ENCODE measurements at places on chromosomes 1 and 21. TPM values are rescaled to one million over a fixed set of nuclear protein-coding genes. Genes with fewer than 3 reads are reported as not detected.
A peak's percentile ranks its signal among the peaks of the same experiment; 100 is the strongest.

DNA sequence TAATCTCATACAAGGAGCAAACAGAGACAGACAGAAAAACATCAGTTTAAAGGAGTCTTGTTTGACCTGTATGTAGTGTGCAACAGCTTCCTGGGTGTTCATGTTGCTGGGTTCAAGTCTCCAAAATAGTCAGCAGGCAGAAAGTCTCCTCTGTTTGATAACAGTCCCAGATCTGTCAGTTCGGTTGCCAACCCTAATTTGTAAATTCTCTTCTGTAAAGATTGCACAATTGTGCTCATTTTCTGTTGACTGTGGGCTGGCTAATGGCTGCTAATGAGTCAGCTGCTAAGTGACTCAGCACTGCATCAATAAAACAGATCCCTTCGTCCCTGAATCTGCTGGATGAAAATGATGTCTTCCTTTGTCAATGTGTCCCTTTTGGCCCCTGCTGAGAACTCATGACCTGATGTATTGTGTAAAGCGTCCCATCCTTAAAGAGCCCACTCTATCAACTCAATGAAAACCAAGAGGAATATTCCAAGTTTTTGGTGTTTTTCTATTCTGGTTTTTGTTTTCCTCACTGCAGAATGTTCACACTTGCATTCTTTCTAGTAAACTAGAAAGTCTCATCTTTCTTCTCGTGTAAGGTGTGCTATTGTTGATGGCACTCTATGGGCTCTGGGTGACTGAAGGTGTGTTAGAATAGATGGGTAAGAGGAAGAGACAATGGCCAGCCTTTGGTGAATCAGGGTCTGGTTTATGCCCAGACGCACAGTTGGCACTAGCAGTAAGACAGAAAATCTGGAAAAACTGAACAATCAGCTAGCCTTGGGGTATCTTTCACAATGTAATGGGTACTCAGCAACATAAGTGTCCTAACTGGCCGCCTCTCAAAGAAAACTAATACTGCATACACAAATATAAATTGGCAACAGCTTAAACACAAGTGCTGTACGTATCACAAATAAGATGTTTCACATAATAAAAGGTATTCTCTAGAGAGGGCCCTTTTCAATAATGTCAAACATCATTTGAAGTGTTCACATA lies 75.1 kb upstream of the SIPA1L2 start:
- peak; percentile 75 for DNase-seq

- no peak for DNase-seq
Observed at GRCh38 chr1:170599033-170599432, 64.9 kb upstream of the PRRX1 start.

HECTD3 gene
- 32.3 TPM for polyA plus RNA-seq

TTC22 gene
- polyA plus RNA-seq = 3.2 TPM

DNAJC6 gene
- 3.0 TPM for polyA plus RNA-seq

DNA sequence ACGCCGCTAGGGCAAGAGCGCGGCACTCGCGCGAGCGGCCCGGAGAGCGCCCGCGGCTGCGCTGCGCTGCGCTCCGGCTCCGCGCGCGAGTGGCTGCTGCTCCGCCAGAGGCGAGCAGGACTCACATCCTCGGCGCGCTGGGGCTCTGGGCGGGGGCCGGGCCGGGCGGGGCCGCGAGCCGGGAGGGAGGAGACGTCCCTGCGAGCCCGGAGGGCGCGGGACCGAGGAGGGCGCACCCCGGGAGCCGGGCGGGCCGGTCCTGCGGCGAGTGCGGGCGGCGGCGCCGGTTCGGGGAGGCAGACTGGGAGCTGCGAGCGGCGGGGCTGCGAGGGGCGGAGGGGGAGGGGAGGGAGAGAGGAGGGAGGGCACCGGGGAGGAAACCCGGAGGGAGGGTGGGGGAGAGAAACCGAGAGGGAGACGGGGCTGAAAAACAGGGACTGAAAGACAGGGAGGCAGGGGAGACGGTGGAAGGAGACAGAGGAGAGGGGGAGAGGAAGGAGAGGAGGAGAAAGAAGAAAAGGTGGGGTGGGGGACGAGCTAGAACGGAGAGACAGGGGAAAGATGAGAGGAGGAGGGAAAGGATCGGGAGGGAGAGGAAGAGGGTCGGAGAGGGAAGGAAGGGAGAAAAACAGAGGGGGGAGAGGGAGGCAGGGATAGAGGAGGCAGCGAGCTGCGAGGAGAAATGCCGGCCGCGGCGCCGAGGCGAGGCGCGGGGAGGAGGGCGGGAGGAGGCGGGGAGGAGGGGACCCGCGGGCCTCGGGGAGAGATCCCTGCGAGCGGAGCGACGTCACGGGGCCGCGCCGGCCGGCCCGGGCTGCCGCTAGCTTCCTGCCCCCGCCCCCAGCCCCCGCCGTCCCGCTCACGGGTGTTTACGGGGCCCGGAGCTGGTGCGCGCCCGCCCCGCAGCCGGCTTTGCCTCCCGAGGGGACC lies at the start of gene CAMK2N1:
Gene CAMK2N1, minus strand, starts transcription at position 684 of the 930 bp plus-strand sequence. CDS start 831 bp downstream, outside the sequence.
- no peak for DNase-seq

- DNase-seq = no peak
Observed at GRCh38 chr21:45996311-45997204, 15.0 kb downstream of the COL6A1 start.

GRCh38 chr1:81231729-81232038 lies 569.0 kb upstream of the ADGRL2 start:
- no peak for DNase-seq

GRCh38 chr1:59434336-59434735 lies 137.4 kb downstream of the FGGY start:
- no peak for DNase-seq

- no peak for DNase-seq
Observed at GRCh38 chr1:184811439-184812111, 56.9 kb upstream of the EDEM3 start.

- DNase-seq = no peak
Observed at GRCh38 chr1:55938376-55938850, 641.0 kb downstream of the PLPP3 start.

GRCh38 chr1:70517444-70517843 lies 106.4 kb downstream of the CTH start:
- no peak for DNase-seq

- peak; percentile 48 for DNase-seq
Observed at GRCh38 chr1:58432851-58433668, 113.5 kb downstream of the OMA1 start.

DNA sequence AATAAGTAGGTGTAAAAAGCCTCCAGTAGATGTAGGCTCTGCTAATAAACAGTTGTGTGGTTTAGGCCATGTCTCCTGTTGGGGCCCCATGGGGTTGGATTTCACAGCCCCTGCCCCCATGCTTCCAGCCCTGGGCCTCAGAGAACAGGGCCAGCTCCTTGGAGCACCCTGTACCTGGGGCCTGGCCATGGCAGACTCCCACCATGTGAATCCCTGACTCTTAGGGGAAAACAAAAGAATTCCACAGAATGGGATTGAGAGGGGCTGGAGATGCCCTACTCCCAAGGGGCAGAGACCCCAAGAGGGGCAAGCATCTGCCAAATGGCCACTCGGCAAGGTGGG lies 11.5 kb downstream of the LRP8 start:
- DNase-seq = no peak

PGLYRP3 gene
- not detected for polyA plus RNA-seq

- peak; percentile 11 for DNase-seq
Observed at GRCh38 chr21:34074283-34075090, 1.1 kb downstream of the MRPS6 start.

NECTIN4 gene
- 11.9 TPM for polyA plus RNA-seq

TNN gene
- polyA plus RNA-seq = 1.4 TPM

- DNase-seq = no peak
Observed at GRCh38 chr1:12275370-12275769, 45.5 kb downstream of the VPS13D start.

NPHS2 gene
- polyA plus RNA-seq = not detected

GRCh38 chr1:175188936-175189335 lies 3.6 kb downstream of the KIAA0040 start:
- DNase-seq = no peak

DNA sequence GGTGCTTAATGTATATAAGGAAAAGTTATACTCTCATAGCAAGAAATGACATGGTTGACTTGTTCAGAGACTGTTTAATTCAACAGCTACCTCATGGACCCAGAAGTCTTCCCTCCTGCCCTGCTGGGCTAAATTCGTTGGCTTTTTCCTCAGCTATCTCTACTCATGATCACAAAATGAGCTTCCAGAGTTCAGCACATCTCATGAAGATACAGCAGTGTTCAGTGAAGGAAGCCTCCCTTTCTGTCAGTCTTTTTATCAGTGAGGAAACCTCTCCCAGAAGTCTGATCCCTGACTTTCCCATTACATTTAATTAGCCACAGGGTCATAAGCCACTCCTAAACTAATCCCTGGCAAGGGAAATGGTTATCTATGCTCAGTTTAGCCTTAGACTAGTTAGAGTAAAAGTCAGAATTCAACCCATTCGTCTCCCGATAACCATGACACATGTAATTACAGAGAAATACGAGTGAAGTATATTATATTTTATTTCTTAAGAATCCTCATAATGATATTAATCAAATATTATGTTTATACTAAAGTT lies 97.5 kb downstream of the DENND1B start:
- no peak for DNase-seq

GRCh38 chr21:17466166-17466565 lies 46.7 kb upstream of the CXADR start:
- DNase-seq = no peak

GRCh38 chr1:151282883-151283725 lies 1.0 kb downstream of the ZNF687 start:
- DNase-seq = peak; percentile 32

DNA sequence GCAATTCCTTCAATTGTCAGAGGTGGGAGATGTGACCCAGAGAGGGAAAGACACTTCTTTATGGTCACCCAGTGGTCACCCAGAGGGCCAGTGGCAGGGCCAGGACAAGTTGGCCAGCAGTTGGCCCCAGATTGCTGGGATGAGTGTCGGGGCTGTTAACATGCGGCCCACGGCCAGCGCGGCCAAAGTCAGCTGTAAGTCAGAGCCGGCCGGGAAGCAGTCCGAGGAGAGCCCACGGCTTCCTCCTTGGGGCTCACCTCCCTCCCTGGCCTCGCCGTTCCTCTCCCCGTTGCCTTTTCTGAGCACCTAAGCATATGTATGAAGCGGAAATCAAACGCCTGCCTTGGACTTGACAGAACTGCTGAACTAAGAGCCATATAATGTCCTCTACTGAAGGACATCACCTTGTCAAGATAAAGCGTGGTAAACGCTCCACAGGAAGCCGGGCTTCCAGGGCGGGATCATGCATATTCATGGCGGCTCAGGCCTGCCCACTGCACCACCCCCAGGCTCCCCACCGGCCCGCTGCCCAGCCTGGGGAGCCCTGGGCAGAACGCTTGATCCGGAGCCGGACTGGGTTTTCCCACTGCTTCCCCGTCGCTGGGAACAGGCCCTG lies 245.4 kb upstream of the POU3F1 start:
- no peak for DNase-seq

PDC gene
- 0.35 TPM for polyA plus RNA-seq

C1orf21 gene
- polyA plus RNA-seq = 51.4 TPM

DNA sequence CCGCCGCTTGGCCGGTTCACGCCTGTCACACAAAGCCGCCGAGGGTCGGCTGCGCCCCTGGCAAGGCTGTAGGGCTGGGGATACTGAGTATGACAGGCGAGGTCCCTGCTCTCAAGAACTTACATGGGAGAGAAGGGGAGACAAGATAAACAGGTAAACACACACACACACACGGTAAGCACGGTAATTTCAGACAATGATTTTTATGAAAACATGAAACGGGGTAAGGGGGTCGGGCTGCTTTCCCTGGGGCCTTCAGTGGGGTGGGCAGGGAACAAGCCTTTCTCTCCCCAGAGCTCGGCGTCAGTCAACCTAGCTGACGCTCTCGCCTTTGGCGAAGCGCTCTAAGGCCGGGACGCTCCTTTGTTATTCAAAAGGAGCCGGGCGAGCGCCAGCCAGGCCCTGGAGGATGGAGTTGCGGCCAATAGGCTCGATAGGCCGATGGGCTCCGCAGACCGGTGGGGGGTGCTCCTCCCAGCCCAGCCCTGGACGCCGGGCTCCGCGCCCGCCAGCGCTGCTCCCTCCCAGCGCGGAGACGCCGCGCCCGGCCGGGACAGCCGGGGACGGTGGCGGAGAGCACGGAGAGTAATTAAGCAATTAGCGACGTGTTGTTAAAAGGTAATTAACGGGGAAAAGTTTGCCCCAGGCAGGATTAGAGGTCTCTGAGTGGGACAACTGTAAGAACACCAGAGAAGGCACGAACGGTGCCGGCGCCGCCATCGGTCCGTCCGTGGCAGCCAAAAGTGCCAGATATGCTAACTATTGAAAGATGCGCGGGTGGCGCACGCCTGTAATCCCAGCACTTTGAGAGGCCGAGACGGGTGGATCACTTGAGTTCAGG lies 950 bp upstream of the INKA2 start:
- DNase-seq = peak; percentile 44

DNA sequence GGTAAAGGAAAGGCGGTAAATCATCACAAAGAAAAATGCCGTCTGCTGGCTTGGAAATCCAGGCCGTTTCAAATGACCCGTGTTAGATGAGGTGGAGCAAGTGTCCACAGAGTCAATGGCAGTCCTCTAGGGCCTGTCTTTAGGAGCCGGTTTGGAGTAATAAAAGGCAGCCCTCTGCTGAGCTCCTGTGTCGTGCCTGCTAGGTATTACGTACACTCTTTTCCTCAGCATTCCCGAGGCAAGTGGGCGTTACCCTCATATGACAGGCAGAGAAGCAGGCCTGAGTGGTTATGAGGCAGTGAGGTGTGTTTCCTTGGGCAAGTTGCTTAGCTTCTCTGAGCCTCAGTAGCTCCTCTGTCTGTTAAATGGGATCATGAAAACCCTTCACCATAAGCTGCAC lies 7.7 kb downstream of the NENF start:
- no peak for DNase-seq

GRCh38 chr1:245742896-245743295 lies 588.1 kb downstream of the KIF26B start:
- DNase-seq = no peak

- DNase-seq = no peak
Observed at GRCh38 chr1:225817611-225818061, 7.7 kb downstream of the EPHX1 start.

DMRTA2 gene
- polyA plus RNA-seq = not detected

DNA sequence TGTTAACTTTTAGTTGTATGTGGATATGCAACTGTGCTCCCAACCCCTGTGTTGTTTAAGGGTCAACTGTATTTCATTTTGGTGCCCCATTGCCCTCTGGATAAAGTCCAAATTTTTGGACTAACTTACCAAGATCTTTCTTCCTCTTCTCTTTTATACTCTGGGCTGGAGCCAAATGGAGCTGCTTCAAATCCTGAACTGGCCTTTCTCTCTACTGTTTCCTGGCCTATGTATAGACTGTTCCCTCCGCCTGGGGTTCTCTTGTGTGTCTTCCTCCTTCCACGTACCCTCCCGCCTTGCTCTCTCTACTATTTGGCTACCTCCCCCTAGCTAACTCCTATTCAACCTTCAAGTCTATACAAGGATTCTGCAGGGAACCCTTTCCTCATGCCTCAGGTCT lies 8.4 kb upstream of the CDC14A start:
- no peak for DNase-seq

DNA sequence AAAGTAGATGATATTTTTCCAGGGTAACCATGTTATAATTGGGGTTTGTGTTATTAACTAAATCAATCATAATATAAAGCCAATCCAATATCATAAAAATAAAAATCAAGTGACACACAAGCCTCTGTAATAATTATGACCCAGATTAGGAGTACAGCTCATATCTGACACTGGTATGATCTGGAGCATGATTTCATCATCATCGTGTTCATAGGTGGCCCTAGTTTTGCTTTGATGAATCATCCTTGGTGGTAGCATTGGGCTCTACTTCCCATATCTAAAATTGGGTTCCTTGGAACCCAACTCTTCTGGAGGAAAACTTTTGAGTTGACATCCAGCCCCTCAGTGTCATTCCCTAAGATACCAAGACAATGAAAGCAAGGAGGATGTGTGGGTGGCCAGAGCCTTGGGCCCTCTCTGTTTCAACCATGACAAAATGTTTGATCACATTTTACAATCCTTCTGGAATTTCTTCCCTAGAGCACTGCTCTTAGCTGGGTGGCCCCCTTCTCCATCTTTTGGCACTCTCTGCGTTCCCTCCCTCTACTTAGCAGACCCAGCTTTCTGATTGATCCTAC lies 37.0 kb upstream of the ENAH start:
- no peak for DNase-seq

All from right lung (tissue), 10 donors.